Stimulated activated CD8-positive, alpha-beta memory T cell treated with anti-CD3 and anti-CD28 coated beads, Interleukin-2, amount 100 ng/mL, for 1 hour (primary cell): ENCODE measurements at places on chromosomes 3 and 15.

GRCh38 chr3:117865338-117865737 lies 1155.8 kb downstream of the TUSC7 start:
- no peak for DNase-seq

DNA sequence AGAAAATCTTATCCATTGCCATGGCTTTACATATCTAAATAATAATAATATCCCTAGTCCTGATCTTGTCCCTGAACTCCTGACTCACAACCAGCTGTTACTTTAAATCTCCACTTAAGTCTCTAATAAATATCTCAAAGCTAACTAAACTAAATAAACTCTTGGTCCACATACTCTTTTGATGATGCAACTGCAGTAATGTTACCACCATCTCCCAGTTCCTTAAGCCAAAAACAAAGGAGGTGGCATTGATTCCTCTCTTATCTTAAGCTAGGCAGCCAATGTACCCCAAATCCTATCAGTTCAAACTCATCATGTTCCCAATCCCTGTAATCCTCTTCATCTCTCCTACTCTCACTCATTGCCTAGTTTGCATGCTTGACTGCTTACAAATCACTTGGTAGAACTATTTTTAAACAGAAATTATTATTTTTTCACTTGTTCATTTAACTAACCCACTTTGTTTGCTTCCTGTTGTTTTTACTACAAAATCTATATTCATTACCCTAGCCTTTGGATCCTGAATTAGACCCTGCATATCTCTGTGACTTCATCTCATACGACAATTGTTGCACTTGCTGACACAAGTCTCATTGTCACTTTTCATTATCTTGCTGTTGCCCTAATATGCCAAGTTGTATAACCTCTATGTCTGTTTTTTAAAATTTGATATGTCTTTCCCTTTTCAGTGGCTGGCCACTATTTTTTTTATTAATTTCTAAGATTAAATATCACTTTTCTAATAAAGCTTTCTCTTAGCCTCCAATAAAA lies 462.2 kb downstream of the ZPLD1 start:
- no peak for DNase-seq

- DNase-seq, result no peak
Measured at GRCh38 chr15:62946940-62947339, 95.6 kb upstream of the TPM1 start.

- DNase-seq, result no peak
Measured at GRCh38 chr3:67517781-67518180, 136.6 kb downstream of the SUCLG2 start.

GRCh38 chr3:161475905-161476304 lies 20.7 kb upstream of the OTOL1 start:
- no peak for DNase-seq

DNA sequence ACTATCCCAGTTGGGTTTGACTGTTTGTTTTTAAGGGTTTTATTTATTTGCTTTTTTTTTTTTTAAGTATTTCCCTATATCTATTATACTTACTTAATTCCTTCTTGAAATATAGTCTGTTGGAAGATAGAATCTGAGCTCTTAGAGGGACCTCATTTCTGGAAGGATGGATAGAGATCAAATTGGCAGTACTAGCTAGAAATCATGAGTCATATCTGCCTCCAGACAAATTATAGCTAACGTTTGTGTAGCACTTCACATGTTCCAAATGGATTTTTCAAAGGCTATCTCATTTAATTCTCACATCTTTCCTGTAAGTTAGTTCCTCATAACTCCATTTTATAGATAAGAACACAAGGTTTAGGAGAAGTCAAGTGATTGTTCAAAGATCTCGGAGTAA lies 384.7 kb downstream of the ZIC1 start:
- DNase-seq, result no peak

DNA sequence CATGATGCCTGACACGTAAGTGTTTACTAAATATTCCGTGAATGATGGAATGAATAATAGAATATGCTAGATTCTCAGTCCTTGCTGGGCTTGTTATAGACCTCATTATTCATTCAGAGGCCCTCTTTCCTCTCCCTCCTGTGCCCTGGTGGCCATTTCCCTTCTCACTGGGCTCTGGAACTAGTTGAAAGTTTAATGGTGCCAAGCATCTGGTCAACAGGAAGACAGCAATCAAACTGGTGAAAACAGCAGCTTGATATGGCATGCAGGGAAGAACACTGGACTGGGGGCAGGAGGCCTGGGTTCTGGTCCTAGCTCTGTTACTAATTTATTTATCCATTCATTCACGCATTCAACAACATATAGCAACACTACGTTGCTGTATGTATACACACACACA lies 3.7 kb upstream of the APOD start:
- no peak for DNase-seq

GRCh38 chr3:20042331-20042730 lies 2.1 kb downstream of the KAT2B start:
- DNase-seq, result no peak

DNA sequence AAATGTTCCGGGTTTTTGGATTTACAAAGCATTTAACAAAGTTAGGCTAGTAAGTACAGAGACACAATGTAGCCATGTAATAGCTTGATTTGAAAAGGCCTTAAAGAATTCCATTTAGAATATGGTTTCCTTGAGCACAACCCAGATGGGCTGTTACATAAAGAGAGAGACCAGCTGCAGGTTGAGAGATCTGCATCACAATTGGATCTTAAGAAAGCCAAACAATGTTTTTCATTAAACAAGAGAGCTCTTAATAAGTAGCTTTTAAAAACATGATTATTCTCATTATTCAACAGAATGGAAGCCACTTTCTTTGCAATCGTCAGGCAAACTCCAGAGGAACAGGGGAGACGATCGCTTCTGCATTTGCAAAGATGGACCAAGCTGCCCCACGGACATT lies 300.3 kb downstream of the OCA2 start:
- no peak for DNase-seq

GRCh38 chr3:17632401-17633100 lies 109.9 kb downstream of the TBC1D5 start:
- DNase-seq, result no peak

- DNase-seq, result no peak
Measured at GRCh38 chr3:48226939-48227338, 3.6 kb downstream of the CAMP start.

DNA sequence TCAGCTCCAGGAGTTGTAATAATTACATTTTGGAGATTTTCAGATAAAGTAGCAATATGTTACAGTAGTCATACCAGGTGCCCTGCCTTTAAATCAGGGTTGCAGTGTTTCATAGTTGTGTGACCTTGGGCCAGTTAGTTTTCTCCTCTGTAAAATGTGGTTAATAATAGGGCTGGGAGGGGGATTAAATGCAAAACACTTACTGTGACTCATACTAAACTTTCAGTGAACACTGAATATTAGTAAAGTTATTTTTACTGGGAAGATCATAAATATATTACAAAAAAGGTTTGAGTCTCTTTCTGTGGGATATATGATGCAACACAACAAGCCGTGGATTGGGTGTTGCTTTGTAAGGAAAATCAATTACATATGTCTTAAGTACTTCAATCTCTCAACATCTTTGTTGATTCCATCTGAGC lies 1.1 kb upstream of the EBLN2 start:
- no peak for DNase-seq

DNA sequence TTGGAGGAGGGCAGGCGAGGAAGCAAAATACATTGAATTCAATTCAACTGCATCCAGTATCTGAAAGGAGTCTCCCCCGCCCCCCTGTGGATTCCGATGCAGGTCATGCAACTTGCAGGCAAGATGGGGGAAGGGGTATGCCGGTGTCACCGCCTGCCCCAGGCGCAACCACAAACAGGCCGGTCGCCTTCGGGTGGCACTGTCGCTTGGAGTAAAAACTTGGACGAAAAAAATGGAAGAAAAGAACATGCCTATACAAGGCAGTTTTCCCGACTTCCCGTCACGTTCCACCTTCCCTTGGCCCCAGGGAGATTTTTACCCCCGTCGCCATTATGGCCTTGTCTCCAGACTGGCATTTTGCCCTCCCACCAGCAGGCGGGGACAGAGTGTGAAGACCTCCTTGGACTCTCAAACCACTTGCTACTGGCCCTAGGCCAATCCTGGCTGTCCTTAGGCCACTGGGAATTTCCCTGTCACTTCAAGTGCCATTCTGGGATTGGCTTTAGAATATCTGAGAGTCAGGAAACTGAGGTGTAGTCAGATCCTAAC lies 1.6 kb upstream of the NTRK3 start:
- DNase-seq, result no peak

DNA sequence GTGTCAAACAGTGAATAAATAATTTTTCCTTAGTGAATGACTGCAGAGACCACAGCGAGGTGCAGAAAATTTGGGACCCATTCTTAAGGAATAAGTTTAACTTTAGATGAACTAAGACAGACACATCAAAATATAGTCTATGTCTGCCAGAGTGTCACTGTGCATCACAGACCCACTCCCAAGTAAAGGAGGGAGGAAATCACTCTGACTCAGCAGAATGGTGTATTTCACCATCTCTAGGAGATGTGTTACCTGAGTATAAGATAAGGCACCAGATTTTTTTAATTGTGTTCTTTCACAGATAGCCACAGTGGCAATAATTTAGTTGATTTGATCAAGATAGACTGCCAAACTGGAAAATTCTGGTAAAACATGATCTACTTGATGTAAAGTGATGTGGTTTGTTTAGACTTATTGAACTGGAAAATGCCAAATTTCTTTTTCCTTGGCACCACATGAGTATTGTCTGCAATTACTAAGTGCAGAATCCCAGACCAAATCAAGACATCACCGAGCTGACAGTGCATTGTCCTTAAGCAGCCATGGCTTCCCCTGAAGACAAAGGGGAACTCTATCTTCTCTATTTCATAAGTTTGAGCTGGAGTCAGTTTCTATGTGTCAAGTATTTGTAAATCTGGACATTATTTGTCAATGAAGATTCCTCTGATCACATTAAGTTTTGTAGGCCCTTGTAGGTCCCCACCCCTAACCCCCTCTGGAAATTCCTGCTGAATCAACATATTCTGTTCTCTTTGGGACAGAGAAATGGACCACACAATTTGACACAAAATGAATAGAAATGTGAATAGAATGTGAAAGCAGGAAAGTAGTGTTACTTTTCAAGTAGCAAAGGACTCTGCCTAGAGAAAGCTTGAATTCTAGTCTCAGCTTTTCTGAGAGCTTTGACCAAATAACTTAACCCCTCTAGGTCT lies 47.6 kb downstream of the TIPARP start:
- DNase-seq, result no peak

GRCh38 chr3:29919571-29919970 lies 638.7 kb downstream of the RBMS3 start:
- DNase-seq, result no peak

- no peak for DNase-seq
Measured at GRCh38 chr3:63390710-63391230, 112.7 kb downstream of the SYNPR start.

DNA sequence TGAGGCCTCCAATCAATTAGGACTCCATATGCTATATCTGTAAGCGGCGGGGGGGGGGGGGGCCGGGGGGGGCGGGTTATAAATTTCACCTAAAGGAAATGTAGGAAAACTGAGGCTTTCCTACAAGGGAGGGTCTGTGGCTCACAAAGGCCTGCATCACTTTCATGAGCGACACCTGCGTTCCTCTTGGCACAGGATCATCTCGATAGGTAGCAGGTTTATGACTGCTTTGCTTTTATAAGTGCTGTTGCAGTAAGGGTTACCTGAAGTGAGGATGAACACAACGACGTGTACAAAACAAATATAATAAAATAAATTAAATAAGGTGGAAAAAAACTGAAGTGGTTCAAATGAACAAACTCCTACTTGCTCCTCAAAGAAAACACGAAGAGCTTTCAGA lies 194.3 kb downstream of the FOXP1 start:
- no peak for DNase-seq

DNA sequence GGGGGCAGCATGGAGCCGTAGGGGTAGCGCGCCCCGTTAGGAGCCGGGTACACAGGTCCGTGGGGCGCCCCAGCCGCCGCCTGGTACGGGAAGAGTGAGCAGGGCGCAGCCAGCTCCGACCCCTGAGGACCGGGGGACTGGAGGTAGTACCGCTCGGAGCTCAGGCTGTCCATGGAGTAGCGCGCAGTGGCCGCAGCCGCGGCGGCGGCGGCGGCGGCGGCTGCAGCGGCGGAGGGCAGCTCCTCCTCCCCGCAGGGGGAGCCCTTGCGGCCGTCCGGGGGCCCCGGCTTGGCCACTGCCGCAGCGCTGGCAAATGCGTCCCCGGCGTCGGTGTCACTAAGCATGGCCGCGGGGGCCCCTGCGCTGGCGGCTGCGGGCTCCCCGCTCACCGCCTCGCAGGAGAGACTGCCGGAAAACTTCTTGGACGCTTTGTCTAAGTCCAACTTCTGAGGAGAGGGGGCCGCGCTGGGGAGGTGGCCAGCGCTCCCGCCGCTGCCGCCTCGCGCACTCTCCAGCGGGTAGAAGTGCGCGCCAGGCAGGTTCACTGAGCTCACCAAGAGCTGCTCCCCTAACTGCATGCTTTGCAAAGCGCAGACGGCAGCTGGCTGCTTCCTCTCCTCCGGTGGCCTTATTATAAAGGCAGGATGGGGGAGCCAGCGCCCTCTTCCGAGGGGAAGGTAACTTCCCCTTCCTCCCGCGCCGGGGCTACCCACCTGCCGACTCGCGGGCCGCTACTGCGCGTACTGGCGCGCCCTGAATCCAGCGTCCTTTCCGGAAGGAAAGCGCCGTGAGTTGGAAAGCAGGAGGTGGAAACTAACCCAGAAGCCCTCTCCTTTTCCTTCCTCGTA lies at the start of gene EOMES:
Gene EOMES (minus strand): TSS at position 607 of the 848 bp plus-strand sequence. CDS start 29 bp downstream, at position 578.
- DNase-seq, result peak; percentile 52

DNA sequence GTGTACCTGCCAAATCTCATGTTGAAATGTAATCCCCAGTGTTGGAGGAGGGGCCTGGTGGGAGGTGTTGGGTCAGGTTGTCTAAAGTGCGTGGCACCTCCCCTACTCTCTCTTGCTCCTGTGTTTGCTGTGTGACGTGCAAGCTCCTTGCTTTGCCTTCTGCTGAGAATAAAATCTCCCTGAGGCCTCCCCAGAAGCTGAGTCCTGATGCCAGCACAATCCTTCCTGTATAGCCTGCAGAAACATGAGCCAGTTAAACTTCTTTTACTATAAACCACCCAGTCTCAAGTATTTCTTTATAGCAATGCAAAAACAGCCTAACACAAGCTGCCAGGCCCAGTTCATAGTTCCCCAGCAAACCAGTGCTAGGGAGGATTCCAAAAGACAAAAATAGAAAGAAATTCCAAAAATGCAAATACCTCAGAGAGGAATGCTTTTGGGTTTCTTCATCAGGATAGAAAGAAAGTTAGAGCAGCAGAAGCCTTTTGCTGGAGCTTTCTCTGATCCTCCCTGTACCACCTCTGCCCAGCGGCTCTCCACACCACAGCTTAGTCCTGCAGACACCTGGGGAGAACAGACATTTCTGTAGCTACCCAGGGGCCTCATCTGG lies 25.9 kb upstream of the CDV3 start:
- DNase-seq, result no peak

DNA sequence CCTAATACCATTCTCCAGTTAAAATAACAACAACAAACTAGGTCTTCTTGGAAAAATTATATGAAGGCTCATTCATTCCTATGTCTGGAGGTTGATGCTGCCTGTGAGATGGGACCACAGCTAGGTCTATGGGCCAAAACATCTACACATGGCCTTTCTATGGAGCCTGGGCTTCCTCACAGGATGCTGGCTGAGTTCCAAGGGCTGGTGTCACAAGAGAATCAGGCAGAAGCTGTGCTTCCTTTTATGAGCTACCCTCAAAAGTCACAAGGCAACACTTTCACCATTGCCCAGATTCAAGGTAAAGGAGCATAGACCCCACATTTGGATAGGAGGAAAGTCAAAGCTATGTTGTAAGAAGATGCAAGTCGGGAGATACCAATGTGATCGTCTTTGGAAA lies 4.6 kb upstream of the RTP2 start:
- no peak for DNase-seq

- DNase-seq, result no peak
Measured at GRCh38 chr3:72271216-72271615, 486.3 kb upstream of the PROK2 start.
